GM10248 (cell line): ENCODE measurements at places on chromosomes 12 and 14.

GRCh38 chr14:55332654-55333570 lies 61.7 kb downstream of the FBXO34 start:
- DNase-seq = no peak

DNA sequence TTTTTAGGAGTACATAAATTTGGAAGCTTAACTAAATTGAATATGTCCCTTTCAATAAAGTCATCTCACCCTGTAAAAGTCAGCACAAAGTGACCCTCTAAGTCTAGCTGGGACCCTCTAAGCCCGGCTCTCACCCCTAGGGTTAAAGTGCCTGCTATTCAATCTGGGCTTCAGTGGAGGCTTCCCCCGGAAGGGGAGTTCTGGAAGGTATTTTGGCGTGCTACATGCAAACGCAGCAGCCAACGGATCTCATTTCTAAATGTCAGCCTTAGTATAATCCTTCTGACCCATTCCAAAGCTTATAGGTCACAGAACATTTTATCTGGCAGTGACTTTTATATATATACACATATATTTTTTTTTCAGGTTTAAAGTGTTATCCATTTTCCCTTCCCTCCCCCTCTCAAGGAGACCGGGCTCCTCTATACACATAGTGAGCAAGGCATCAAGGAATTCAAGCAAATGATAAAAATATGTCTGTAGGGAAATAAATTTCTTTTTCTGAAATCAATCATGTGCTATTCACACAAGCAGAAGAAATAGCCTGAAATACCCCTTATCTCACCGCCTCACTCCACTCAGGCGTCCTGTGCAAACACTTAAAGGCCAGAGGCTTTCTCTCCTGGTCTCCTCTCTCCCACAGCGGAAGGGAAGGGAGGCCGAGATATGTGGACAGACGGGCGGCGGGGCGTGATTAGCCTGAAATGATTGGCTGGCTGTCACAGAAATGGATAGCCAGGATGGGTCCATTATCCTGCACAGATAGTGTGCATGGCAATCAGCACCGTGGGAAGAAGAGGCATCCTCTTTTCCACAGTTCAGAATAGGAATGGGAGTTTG lies 301.7 kb downstream of the GALC start:
- DNase-seq = no peak

DNA sequence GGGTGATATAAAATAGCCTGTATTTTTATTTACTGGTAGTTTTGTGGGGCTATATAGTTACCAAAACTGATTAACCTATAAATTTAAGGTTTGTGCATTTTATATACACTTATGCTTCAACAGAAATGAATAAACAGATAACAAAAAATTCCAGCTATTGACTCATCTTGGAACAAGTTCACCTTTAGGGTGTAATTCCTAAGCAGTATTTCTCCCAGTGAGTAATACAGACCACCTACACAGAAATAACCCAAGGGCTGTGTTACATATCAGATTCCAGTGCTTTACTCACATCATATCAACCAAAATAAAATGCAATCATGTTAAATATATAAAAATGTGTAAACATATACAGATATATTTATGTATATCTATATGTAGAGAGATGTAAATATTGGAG lies 345.6 kb downstream of the ADAMTS20 start:
- no peak for DNase-seq

DNA sequence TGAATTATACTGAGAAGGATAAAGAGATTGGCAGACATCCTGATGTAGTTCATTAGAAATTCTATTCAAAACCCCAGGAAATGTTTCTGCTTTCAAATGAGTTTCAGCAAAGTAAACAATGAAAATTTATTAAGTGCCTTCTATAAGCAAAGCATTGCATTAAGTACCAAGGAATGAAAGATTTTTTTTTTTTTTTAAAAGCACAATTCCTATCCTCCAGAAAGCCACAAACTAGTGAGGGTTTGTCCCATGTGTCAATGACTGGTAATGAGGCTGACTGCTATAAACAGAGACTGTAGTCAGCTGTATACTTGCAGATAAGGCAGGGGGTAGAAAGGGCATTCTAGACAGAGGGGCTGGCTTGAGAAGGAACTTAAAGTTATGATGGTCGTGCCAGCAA lies 6.7 kb downstream of the ANO4 start:
- no peak for DNase-seq

DNA sequence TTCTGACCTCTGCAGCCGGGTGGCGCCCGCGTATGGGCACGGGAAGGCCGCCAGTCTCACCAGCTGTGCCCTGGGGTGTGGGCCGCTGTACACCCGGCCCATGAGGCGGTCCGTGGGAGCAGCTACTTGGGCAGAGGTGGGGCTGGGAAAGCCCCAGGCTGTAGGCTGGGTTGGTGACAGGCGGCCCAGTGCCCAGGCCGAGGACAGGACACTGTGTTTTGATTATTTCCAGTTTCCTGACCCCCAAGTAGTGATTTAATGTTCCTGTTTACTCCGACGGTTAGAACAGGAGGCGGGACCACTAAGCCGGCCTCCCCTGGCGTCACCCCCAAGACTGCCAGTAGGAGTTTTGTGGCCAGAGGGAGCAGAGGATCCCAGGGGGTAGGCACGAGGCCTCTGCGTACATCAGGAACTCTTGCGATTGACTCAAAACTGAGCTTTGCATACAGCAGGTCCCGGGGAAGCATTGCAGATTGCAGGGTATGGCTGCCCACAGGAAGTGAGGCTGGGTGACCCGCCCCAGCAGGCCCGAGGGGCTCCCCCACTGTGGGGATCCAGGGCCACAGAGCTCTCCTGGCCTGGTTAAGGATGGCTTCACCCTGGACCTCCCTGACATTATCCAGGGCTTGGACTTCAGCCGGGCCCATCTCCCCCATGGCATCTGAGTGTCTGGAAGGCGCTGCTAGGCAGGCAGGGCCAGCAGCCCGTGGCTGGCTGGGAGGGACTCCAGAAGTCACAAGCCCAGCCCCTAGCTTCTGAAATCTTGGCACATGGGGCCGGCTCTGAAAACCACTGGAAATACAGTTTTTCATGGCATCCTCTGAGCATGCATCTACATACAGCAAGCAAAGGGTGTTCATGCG lies 42.5 kb upstream of the DIO3 start:
- DNase-seq = no peak

DNA sequence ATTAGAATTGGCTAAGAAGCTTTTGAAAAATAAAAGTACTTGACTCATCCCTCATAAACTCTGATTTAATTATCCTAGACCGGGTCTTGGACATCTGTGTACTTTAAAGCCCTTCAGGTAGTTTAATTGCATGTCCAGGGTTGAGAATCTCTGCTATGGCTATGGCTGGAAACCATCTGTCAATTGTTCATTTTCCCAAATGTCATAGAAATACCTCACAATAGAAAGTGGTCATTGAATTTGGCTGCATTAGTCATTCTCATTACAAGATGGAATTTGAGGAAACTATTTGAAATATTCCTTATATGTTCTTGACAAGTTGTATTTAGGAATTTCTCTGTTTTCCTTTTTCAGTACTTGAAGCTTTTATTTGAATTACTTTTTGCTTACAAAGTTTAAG lies 111.3 kb downstream of the TSHR start:
- DNase-seq = no peak

- DNase-seq = no peak
These were observed 5.8 kb downstream of the SLC38A2 start for GRCh38 chr12:46366771-46367170.

DNA sequence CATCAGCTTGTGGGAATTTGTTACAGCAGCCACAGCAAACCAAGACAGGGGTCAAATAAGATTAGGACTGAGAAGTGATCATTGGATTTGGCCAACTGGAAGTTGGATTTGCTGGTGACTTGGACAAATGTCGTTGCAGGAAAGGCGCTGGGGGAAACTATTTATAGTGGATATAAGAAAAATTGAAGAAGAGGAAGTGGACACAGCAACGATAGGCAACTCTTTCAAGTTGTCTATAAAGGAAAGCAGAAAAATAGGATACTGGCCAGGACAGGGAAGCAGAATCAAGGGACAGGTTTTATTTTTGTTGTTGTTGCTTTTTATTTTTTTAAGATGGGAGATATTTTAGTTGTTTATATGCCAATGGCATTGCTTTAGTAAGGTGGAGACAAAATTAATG lies 56.2 kb upstream of the RTRAF start:
- DNase-seq = no peak

DNA sequence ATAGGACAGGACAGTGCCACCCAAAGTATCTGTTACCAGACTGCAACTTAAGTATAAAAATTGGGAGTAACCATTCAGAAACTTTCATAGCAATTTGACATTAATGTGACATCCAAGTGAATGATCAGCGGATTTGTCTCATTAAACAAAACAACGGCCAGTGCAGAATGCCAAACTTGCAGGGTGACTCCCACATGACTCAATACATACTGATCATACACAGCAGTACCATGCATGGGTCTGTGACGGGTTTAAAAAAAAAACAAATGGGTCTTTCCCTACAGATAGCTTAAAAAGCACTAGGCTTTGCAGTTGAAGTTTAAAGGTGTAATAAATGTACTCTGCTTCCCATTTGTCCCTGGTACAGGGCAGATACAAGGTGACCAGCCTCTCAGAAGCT lies 116.6 kb downstream of the SLC35F4 start:
- no peak for DNase-seq

GRCh38 chr12:109308534-109309380 lies at the start of gene FOXN4:
Gene FOXN4 (minus strand): TSS chr12:109309284. CDS start chr12:109308321, 963 bp downstream.
- peak; percentile 10 for DNase-seq

DNA sequence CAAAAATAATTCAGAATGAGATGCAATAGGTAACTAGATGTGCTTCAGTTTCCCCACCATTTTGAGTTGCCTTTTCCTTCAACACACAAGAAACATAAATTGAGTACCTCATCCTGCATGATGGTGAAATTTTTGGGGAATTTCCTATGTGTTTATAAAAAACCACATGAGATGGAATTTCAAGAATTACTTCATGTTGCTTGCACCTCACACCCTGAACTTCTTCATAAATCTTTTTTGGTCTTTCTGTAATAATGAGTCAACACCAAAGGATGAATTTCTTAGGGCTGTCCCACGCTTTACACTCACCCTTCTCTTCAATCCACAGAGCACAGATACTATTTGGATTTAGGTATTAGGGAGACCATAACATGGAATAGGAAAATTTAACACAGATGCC lies 22.6 kb upstream of the LUM start:
- DNase-seq = no peak

DNA sequence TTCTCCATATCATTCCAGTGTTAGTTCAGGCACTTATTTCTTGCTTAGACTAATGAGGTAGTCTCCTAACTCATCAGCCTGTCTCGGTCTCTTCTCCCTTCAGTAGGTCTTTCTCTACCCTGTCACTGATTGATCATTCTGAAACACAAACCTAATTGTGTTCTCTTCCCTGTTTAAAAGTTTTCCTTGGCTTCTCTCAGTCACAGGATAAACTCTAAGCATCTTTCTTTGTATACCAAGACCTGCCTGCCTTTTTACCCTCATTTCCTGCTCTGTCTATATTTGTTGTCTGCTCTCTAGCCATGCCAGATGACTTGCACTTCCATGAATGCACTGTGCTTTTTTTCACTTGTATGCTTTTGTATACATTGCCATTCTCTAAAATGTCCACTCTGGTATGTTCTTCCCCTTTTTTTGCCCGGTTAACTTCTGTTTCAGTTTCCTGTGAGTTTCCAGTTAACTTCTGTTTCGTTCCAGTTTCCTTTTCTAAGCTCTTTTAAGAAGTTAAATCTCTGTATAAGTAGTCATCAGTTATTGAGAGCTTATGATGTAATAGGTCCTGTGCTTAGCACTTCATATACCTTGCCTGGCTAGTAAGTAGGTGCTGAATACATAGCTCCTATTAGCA lies 12.8 kb downstream of the DIP2B start:
- peak; percentile 68 for DNase-seq

DNA sequence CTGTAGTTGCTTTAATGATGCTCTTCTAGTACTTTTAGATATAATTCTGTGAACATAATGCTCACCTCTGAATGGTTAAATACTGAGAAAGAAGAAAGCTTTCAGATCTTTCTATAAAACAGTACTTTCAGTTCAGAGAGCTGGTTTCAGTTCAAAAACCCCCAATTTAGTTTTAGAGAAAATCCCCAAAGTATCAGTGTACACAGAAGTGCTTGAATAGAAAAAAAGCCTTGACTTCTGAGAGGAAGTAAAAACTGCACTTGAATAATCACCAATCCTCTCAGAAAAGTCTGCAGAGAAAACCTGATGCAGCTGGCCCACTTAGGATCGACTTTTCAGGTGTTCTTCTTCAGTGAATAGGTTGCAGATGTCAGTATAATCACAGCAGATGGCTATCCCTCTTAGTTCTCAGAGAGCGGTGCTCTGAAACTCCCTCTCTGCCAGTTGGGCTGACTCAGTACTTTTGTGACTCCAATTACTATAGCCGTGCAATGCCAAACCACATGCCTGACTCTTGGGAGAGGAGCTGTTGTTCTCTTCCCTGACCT lies 616.3 kb downstream of the LRFN5 start:
- DNase-seq = peak; percentile 16

DNA sequence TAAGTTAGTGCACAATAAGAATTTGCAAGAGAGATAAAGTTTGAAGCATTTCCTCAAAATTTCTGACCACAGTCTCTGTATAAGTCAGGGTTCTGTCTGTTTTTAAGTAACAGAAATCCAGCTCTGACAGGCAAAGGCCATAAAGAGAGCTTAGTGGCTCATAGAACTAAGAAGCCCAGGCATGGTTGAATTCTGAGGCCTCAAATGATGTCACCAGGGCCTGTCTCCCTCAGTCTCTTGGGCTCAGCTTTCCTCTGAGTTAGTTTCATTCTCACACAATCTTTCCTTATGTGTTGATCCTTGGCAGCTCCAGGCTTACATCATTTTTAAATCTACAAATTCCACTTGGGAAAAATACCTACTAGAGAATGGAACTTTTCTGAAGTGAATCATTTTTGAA lies 173.4 kb upstream of the ATP2B1 start:
- DNase-seq = peak; percentile 39

GRCh38 chr12:59067083-59067482 lies 146.8 kb upstream of the LRIG3 start:
- no peak for DNase-seq
